ENCODE measurements at places on chromosomes 7 and 10. TPM values are rescaled to one million over a fixed set of nuclear protein-coding genes. Genes with fewer than 3 reads are reported as not detected.

GRCh38 chr7:94029976-94030375 is 25.8 kb upstream of the BET1 start:
- no peak overlapping the region for H3K4me3 ChIP-seq
- DNase-seq, result no peak
- no peak overlapping the region for H3K27ac ChIP-seq
- H3K27me3 ChIP-seq, result no peaks in the 10 kb centered on the region

DNA sequence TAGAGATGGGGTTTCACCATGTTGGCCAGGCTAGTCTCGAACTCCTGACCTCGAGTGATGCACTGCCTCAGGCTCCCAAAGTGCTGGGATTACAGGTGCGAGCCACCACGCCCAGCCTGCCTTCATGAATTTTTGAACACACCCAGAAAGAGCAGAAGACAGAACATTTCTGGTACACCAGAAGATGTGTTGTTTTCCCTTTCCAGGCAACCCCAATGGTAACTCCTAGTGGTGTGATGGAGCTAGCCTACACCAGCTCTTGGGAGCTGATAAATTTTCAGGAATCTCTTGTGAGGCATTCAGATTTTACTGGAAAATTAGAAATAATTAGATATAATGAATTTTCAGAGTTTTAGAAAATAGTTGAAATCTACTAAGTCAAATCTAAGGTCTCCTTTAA is 904 bp upstream of the CCDC7 start:
- H3K27me3 ChIP-seq, result no peaks in the 10 kb centered on the region
- no peak for DNase-seq
- no peaks in the 10 kb centered on the region for H3K36me3 ChIP-seq
- H3K4me1 ChIP-seq, result peaks cover 7% of the 10 kb centered on the region
- peak overlapping the region; percentile 97 for H3K27ac ChIP-seq

DNA sequence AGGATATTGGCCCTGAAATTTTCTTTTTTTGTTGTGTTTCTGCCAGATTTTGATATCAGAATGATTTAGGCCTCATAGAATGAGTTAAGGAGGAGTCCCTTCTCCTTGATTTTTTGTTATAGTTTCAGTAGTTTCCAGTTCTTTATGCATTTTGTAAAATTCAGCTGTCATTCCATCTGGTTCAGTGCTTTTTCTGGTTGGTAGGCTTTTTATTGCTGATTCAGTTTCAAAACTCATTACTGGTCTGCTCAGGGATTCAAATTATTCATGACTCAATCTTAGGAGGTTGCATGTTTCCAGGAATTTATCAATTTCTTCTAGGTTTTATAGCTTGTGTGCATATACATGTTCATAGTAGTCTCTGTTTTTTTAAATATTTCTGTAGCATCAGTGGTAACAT is 10.1 kb upstream of the TMEM196 start:
- no peak overlapping the region for H3K4me3 ChIP-seq
- DNase-seq, result no peak
- H3K27me3 ChIP-seq, result no peaks in the 10 kb centered on the region
- no peaks in the 10 kb centered on the region for H3K4me1 ChIP-seq
- no peak overlapping the region for H3K27ac ChIP-seq

The CPXM2 gene
- total RNA-seq, result 4.9 TPM

GRCh38 chr7:54932818-54933543 is 85.8 kb upstream of the EGFR start:
- H3K27me3 ChIP-seq, result no peaks in the 10 kb centered on the region
- peaks cover 4% of the 10 kb centered on the region for H3K4me1 ChIP-seq
- H3K27ac ChIP-seq, result peak overlapping the region; percentile 5
- H3K36me3 ChIP-seq, result no peaks in the 10 kb centered on the region

- peaks cover 12% of the 10 kb centered on the region for H3K4me1 ChIP-seq
- no peaks in the 10 kb centered on the region for H3K36me3 ChIP-seq
- H3K27me3 ChIP-seq, result no peaks in the 10 kb centered on the region
- H3K27ac ChIP-seq, result peak overlapping the region; percentile 34
- no peak overlapping the region for H3K4me3 ChIP-seq
Observed at GRCh38 chr7:138196971-138197896, 121.0 kb downstream of the AKR1D1 start.

The GNAT3 gene
- total RNA-seq, result not detected

DNA sequence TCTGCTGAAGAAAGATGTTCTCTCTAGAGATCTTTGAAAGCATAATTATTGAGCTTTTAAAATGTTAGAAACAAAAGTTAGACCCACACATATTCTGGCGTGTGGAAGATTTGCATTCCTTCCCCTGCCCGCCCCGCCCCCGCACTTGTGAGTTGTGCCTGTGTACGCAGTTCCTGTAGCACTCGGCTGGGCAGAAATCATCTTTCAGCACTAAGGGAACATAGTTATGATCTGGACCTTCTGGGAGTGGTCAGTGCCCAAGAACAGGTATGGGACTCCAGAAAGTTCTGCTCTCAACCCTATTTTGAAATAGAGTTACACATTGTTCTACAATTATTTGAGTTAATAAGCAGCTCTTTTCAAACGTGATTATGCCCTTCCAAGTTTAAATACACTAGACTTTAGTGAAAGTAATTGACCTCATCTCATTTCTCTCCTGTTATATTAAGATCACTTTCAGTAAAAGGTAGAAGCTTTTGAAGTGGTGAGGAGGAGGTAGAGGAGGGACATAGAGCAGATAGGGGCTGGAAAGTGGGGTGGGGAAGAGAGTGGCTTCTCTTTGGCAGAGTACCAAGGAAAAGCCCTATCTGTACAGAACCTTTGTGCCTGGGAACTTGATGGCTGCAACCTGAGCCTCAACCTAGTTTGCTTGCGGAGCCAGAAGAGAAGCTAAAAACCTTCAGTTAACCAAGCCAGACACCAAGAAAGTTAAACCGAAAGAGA is 5.7 kb downstream of the BLVRA start:
- no peak overlapping the region for H3K4me3 ChIP-seq
- H3K4me1 ChIP-seq, result peaks cover 19% of the 10 kb centered on the region
- peaks cover 2% of the 10 kb centered on the region for H3K27me3 ChIP-seq
- H3K27ac ChIP-seq, result peak overlapping the region; percentile 39
- no peaks in the 10 kb centered on the region for H3K36me3 ChIP-seq
- DNase-seq, result peak; percentile 27

GRCh38 chr10:61621605-61622051 is 41.1 kb upstream of the CABCOCO1 start:
- no peak overlapping the region for H3K4me3 ChIP-seq
- DNase-seq, result no peak
- no peaks in the 10 kb centered on the region for H3K36me3 ChIP-seq
- no peaks in the 10 kb centered on the region for H3K4me1 ChIP-seq
- H3K27ac ChIP-seq, result no peak overlapping the region

DNA sequence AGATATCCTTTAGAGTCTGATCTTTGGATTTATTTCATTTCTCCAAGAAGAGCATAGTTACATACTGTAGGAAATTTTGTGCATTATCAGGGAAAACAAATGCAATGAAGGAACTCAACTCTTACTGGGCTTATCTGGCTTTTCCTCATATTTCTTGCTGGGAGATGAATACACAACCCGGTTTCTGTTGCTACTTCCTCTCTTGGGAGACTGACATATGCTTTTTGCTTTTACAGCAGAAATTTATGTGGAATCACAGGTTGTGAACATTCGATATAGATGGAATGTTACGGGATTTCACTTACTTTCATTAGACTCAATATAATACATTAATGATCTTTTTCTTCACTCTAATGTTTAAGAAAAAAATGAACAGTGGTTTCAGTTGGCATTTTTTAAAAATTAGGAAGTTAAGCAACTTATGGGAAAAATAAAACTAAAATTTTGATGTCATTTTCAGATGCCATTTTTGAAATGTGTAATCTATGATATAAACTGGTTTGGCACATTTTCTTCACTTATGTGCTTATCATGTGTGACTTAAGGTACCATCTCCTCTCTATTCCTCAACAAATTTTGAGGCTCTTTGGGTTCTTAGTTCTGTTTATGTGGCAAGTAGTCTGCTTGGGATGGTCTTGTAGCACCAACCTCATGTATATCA is 7.1 kb downstream of the SND1 start:
- peaks cover 3% of the 10 kb centered on the region for H3K36me3 ChIP-seq
- no peak for DNase-seq
- H3K27ac ChIP-seq, result no peak overlapping the region
- H3K4me3 ChIP-seq, result no peak overlapping the region
- H3K4me1 ChIP-seq, result peaks cover 18% of the 10 kb centered on the region
- no peaks in the 10 kb centered on the region for H3K27me3 ChIP-seq

GRCh38 chr7:9181356-9181755 is 747.9 kb downstream of the NXPH1 start:
- H3K4me3 ChIP-seq, result no peak overlapping the region
- no peak for DNase-seq
- H3K27ac ChIP-seq, result no peak overlapping the region
- H3K36me3 ChIP-seq, result no peaks in the 10 kb centered on the region
